Neural crest cell (in vitro differentiated cells): ENCODE measurements at places on chromosomes 1 and 21.

DNA sequence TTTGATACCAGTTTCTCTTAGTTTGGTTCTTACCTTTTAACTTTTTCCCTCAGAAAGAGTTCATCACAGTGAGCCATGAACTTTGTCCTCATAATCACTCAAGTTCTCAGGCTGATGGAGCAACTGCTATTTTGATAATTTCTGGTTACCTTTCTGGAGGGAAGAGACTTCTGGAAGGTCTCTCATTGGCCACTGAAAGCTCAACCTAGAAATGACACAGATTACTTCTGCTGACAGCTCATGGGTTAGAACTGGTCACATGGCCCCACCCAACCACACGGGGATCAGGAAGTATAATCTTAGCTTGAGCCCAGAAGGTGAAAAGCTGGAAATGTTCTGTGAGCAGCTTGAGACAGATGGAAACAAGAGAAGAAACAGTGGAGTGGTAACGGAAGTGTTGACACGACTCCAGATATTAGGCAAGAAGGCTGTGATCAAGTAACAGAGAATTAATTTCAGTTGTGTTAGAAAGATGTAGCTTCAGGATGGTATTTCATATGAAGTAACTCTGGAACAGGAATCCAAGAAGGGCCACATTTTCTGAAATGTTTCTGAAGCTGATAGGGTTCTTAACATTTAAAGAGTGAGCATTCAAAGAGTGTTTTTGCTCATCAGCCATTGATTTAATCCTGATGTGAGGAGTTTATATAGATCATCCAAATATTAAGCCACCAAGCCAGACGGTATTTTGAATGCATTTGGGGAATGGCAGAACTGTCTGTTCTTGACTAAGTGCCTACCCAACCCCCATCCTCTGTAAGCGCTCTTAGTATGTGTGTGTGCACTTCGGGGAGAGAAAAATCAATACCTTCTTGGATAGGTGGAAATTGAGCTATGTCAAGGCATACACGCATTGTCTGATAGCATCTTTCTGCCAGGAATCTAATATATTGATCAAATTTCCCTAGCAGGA lies 21.9 kb upstream of the XPR1 start:
- DNase-seq, result no peak

GRCh38 chr1:199982606-199983005 lies 44.9 kb upstream of the NR5A2 start:
- no peak for DNase-seq

- DNase-seq, result no peak
Measured at GRCh38 chr1:66434096-66434495, 99.9 kb upstream of the SGIP1 start.

DNA sequence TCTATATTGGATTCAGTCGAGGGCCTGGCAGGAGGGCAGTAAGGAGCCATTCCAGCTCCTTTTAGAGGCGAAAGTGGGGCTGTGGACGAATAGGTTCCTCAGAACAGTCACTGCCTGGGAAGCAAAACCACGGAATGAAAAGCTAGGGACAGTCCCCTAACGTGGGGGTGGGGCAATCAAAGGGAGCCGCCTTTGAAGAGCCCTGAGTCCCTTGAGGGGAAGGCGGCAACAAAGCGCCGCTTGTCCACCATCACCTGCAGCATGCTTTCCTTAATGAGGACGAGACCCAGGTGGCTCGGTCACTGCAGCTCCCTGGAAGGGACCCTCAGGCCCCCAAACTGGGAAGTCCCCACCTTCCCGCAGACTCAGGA lies 184.7 kb downstream of the ETS2 start:
- no peak for DNase-seq

- no peak for DNase-seq
Measured at GRCh38 chr1:21666576-21667320, 2.4 kb downstream of the RAP1GAP start.

- no peak for DNase-seq
Measured at GRCh38 chr1:228035844-228036243, 29.0 kb downstream of the WNT3A start.

GRCh38 chr1:10471411-10472219 lies 714 bp downstream of the DFFA start:
- DNase-seq, result no peak

DNA sequence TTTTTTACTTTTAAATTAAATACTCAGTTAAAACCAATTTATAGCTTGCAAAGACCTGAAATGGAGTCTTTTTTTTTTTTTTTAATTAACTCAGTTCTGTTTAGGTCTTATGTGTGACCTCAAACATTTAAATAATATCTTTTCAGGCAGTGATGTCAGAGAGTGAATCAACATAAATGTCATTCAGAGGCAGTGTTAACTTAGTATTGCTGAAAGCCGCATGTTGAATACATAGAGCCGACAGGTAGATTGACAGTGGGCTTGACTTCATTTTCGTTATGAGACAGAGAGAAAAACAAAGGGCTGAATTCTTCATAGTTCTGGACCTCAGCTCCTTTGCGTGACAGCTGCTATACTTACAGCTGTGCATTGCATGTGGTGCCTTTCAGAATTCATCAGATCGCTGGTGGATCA lies 51.5 kb downstream of the PRDM2 start:
- DNase-seq, result no peak

- DNase-seq, result no peak
Measured at GRCh38 chr1:2388004-2388913, 3.1 kb downstream of the MORN1 start.

- no peak for DNase-seq
Measured at GRCh38 chr1:94092210-94092613, 28.7 kb downstream of the ABCA4 start.

GRCh38 chr1:226371027-226371694 lies 36.7 kb downstream of the PARP1 start:
- no peak for DNase-seq

GRCh38 chr21:33238565-33239255 lies 9.0 kb downstream of the IFNAR2 start:
- no peak for DNase-seq

GRCh38 chr1:99606306-99606705 lies 39.6 kb upstream of the PALMD start:
- DNase-seq, result no peak

DNA sequence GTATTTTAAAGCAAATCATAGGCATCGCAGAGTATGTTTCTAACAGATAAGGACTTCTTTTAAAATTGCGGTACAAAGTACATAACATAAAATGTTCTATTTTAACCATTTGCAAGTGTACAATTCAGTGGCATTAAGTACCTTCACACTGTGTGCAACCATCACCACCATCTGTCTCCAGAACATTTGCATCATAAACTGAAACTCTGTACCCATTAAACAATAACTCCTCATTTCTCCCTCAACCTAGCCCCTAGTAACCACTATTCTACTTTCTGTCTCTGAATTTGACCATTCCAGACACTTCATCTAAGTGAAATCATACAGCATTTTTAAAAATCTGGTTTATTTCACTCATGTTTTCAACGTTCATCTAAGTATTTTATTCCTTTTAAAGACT lies 16.6 kb upstream of the ATF3 start:
- no peak for DNase-seq

DNA sequence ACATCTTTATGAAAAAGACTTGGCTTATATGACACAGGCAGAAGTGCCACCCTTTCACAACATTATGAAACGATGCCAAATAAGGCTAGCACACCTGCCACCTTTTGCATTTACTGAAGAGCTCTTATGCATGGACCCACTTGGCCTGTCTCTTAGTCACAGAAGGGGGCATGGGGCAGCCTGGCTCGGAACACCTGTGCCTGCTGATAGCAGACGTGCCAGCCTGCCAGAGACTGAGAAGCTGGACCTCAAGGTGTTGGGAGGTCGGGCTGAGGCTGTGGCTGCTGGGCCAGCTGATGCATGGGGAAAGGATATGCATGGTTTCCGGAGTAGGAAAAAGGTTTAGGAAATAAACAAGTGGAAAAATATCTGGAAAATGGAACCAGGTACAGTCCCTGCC lies 21.5 kb downstream of the RCAN1 start:
- DNase-seq, result no peak

- no peak for DNase-seq
Measured at GRCh38 chr1:225442123-225442505, 14.3 kb upstream of the LBR start.

DNA sequence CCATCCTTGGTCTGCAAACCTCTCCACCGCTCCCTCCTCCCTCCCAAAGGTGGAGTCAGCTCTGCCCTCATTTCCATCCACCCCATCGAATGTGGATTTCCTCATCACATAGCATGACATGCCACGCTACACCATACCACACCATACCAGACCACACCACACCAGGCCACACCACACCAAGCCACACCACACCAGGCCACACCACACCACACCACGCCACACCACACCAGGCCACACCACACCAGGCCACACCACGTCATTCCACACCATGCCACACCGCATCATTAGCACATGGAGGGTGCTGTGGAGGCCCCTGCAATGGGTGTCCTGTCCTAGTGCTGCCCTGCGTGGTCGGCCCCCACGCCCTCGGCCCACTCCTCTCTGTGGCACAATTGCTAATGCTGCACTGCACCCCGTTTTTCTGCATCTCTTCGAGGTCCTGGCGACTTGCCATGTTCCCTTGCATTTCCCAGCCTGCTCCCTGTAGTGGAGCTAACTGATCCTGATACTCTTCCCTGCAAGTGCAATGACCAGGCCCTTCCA lies 11.3 kb downstream of the DFFB start:
- DNase-seq, result no peak

GRCh38 chr1:17347769-17348592 lies 24.0 kb upstream of the PADI6 start:
- no peak for DNase-seq

GRCh38 chr1:55049914-55050278 lies 10.5 kb downstream of the PCSK9 start:
- no peak for DNase-seq

- DNase-seq, result no peak
Measured at GRCh38 chr1:91796390-91796654, 89.6 kb downstream of the TGFBR3 start.

GRCh38 chr1:27993241-27993640 lies 33.5 kb downstream of the XKR8 start:
- DNase-seq, result no peak

GRCh38 chr1:230262867-230263567 lies 163.1 kb downstream of the PGBD5 start:
- no peak for DNase-seq

GRCh38 chr1:85330711-85331290 lies 54.4 kb upstream of the BCL10 start:
- DNase-seq, result no peak

- DNase-seq, result no peak
Measured at GRCh38 chr1:2379733-2380404, 11.5 kb downstream of the MORN1 start.

DNA sequence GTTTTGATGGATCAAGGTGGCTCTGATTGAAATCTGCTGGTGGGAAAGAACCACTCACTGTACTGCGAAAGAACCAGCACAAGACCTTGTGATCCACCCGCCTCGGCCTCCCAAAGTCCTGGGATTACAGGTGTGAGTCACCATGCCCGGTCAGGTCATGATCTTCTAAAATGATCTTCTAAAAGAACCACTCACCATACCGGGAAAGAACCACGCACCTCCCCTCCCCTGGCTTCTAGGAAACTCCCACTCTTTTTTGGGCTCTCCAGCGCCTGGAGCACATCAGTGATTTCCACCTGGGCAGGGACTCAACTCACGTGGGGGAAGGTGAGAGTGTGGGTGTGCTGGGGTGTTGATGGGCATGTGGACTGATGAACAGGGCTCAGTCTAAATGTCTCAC lies 7.9 kb upstream of the RAB7B start:
- DNase-seq, result no peak

GRCh38 chr1:84225646-84226045 lies 75.9 kb upstream of the SAMD13 start:
- no peak for DNase-seq

DNA sequence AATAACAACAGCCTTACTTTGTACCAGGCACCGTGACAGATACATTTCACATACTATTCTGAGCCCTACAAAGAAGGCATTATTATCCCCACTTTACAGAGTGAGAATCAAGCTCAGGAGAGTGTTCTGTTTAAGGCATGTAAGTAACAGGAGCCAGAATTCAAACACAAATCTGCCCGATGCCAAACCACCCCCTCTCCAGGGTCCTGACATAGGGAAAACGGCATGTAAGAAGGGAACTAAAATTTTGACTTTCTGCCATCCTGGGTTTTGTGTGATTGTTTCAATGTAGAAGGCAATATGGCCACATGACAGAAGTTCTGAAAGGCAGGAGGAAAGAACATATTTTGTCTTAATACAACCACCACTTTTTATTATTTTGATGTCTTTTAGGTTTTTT lies 5.5 kb downstream of the FUCA1 start:
- no peak for DNase-seq

GRCh38 chr21:44658541-44658910 lies 794 bp downstream of the KRTAP12-3 start:
- no peak for DNase-seq

DNA sequence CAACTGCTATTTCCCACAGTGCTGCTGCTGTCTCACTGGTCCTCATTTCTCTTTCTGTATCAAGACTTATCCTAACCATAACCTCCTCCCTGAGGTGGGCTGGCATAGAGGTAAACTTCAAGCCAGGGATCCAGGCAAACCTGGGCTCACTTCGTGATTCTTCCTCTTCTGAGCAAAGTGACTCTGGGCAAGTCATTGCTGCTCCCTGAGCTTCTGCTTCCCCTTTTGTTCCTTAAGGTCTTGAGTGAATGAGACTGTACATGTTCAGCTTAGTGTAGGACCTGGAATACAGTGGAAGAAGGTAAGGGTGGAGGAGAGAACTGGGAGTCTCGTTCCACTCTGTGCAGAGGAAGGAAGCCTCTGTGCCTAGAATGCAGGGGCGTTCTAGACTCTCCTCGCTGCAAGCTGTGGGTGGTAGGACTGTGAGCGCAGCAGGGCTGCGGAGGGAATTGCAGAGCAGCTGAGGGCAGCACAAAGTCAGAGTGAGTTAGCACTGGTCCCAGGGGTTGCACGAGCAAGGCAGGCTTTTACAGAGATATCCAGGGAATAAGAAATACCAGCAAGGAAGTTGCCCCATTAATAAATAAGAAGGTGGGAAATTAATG lies 11.4 kb upstream of the ERI3 start:
- DNase-seq, result no peak

GRCh38 chr1:116488071-116488470 lies 82.8 kb downstream of the CD58 start:
- DNase-seq, result no peak

- DNase-seq, result no peak
Measured at GRCh38 chr1:76137746-76138145, 63.2 kb downstream of the ST6GALNAC3 start.

- no peak for DNase-seq
Measured at GRCh38 chr1:52792036-52792435, 50.5 kb upstream of the ZYG11A start.
